ENCODE measurements at places on chromosomes 3 and 15.

- DNase-seq: no peak
These were observed 107.1 kb upstream of the FHIT start for GRCh38 chr3:61358364-61358763.

GRCh38 chr3:131388490-131388799, 6.9 kb downstream of the NUDT16 start:
- no peak for DNase-seq

- DNase-seq: no peak
These were observed 126.0 kb downstream of the ZBTB20 start for GRCh38 chr3:115021061-115021460.

DNA sequence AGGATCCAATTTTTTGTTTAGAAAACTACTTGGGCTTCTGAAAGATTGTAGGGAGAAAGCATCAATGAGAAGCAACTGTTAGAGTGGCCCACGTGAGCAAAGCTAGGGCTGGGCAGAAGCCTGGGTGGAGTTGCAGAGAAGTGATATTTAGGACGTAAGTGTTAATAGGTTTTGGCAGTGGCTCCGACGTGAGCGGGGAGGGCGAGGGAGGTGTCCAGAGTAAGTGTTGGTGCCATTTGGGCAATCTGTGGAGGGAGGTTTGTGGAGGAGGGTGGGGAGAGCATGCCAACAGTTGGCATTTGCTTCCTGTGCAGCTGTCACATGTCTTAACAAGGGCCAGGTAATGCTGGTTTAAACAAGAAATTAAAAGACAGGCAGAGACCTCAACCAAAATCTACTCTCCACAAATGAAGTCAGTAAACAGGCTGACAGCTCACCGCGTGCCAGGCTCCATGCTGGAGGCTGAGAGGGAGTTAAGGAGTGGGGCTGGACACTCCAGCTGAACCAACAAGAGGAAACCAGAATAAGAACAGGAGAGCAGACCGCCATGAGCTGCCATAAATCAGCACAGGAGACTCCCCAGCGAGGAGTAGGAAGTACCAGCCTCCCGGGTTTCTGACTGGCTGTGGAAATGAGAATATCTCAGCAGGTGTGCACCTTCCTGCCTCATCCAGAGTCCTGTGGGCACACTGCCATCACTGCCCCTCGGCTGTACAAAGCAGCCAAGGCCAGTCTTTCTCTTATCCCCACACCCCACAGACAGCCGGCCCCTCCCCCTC, 232.6 kb downstream of the ABHD5 start:
- DNase-seq: no peak

GRCh38 chr15:60781211-60781713, 302.3 kb upstream of the ICE2 start:
- no peak for DNase-seq

- no peak for DNase-seq
These were observed 18.9 kb upstream of the SEMA5B start for GRCh38 chr3:123046262-123047061.

DNA sequence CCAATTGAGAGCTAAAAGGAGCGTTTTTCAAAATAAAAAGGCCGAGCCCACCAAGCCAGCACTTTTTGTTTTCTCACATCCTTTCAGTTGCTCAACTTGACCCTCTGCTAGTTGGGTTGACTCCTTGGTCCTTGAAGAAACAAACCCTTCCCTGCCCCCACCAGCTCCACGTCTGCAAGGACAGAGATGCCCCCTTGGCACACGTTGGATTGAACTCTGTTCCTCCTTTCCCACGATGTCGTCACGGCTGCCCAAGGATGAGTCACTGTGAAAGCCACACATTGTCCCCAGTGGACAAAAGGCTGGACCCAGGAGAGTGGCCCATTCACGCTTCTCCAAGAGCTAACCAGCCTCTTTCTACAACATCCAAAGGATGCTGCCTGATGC, 43.0 kb upstream of the SPATA12 start:
- DNase-seq: no peak

GRCh38 chr3:34268032-34268709, 469.7 kb downstream of the PDCD6IP start:
- DNase-seq: no peak

GRCh38 chr15:70597056-70597603, 166.2 kb downstream of the UACA start:
- DNase-seq: no peak

- no peak for DNase-seq
These were observed 30.6 kb downstream of the SLC6A11 start for GRCh38 chr3:10846657-10846975.

- DNase-seq: no peak
These were observed 50.2 kb downstream of the CA12 start for GRCh38 chr15:63331456-63331855.

DNA sequence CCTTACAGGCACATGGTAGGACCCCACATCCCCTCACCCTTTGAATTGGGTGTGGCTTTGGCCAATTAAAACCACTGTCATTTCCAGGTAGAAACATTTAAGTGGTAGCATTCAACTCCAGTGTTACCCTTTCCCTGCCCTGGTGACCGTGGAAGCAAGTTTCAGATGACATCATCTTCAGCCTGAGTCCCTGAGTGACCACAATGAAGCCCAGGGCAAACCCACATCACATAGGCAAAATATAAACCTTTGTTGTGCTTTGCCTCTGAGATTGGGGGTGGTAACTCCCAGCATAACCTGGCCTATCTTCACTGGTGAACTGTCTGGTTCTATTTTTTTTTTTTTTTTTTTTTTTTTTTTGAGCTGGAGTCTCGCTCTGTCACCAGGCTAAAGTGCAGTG, 404.0 kb upstream of the WNT5A start:
- DNase-seq: no peak

- DNase-seq: no peak
These were observed 312.1 kb upstream of the CHRM5 start for GRCh38 chr15:33656168-33656567.

DNA sequence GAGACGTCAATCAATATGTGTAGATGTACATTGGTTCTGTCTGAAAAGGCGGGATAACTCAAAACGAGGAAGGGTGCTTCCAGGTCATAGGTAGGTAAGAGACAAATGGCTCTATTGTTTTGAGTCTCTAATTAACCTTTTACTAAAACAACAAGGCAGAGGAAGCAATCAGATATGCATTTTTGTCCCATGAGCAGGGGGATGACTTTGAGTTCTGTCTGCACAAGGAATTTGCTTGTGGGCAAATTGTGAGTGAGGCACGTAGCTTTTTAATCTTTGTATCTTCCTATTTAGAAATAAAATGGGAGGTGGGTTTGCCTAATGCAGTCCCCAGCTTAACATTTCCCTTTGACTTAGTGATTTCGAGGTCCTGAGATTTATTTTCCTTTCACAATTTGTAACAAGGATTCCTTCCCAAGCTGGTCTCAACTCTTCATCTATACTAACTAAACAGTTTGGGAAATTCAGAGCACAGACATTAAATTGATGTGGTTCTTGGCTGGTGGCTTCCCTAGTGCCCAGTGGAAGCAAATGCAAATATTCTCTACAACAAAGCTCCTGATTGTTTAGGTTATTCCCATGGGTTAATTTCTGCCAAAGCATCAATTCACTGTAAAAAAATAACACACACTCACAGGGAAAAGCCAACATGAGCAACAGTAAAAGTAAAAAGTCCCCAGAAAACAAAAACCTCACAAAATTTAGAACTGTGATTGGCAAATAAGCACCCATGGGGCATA, 738.8 kb upstream of the SGO1 start:
- DNase-seq: no peak

- DNase-seq: no peak
These were observed 67.6 kb downstream of the NOX5 start for GRCh38 chr15:69082021-69082502.

- no peak for DNase-seq
These were observed 126.4 kb upstream of the FAM3D start for GRCh38 chr3:58792921-58793451.

GRCh38 chr3:107963581-107963980, 127.2 kb downstream of the CD47 start:
- no peak for DNase-seq

GRCh38 chr3:183253528-183254486, 754 bp downstream of the B3GNT5 start:
- DNase-seq: no peak
